Heart left ventricle (tissue), 16 donors: ENCODE measurements at places on chromosomes 3 and 15. TPM values are rescaled to one million over a fixed set of nuclear protein-coding genes. Genes with fewer than 3 reads are reported as not detected.

- no peak for DNase-seq
Measured at GRCh38 chr3:193030276-193030675, 112.6 kb upstream of the MB21D2 start.

ATXN7 gene
- 31.4 TPM for total RNA-seq

ENTPD3 gene
- total RNA-seq = 0.12 TPM

GRCh38 chr3:88957711-88958439 lies 149.5 kb upstream of the EPHA3 start:
- DNase-seq = no peak

DNA sequence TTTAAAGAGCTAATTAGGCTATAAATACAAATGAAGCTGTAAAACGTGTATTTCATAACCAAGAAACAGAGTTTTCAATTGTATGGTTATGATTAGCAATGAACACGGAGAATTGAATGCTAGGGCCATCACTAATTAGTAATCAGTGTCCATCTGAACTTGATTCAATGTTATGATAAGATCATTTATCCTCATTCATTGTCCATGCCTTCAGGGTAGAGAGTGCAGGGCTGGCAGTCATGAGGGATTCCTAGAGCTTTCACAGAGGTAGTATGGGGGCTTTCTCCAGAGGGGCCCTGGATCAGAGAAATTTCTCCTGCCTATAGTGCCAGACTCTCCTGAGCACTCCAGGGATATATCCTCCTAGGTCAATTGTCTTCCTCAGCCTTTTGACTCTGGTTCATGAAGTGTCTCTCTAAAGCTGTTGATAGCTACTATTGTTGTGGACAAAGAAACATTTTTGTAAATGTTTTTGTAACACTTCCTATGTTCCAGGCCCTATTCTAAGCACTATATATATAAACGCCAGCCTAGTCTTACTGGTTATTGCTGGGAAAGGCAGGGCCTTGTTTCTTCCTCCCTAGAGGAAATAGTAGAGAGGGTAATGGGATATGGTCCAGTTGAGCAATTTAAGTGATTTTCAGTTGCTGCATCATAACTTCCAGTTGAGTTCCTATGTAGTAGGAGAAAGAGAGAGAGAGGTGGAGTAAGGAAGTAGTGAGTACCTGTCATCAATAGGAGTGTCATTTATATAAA lies 249.0 kb downstream of the NFKBIZ start:
- no peak for DNase-seq

DNA sequence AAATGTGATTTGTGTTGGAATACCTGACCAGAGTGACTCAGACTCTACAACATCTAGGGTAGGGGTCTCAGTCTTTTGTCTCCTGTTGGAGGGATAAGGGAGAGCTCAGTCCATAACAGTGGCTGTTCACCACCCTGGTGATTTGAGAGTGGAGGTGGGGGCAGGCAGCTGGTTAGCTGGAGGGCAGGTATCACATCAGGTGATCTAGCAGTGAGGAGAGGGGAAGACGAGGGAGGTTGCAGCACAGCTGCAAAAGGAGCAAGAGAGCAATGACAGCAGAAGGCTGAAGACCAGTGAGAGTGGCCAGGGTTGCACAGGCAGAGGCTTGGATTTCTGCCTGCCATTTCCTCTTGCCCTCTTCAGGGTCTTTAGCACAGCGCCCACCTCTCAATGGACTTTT lies 38.4 kb downstream of the PLCL2 start:
- DNase-seq = no peak

- DNase-seq = no peak
Measured at GRCh38 chr3:97439373-97439772, 325.2 kb upstream of the ARL6 start.

SNX4 gene
- total RNA-seq = 17.1 TPM

CACNA2D3 gene
- total RNA-seq = 17.3 TPM

DNA sequence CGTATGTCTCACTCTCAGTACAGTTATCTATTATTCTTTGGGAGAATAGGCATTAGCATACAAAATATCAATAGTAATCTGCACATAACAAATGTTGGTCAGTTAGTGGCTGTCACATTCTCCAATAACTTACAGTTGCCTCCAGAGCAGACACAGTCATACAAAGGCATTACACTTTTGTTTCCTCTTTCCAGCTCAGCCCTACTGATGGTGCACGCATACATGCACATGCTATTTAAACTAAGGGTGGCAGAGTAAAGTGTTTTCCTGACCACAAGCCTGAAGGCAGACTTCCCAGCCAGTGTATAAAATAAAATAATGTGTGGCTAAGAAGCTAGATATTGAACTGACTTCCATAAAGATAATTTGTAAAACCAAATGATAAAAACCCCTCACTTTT lies 47.6 kb downstream of the PHLDB2 start:
- DNase-seq = no peak

CLDN16 gene
- total RNA-seq = not detected

DNA sequence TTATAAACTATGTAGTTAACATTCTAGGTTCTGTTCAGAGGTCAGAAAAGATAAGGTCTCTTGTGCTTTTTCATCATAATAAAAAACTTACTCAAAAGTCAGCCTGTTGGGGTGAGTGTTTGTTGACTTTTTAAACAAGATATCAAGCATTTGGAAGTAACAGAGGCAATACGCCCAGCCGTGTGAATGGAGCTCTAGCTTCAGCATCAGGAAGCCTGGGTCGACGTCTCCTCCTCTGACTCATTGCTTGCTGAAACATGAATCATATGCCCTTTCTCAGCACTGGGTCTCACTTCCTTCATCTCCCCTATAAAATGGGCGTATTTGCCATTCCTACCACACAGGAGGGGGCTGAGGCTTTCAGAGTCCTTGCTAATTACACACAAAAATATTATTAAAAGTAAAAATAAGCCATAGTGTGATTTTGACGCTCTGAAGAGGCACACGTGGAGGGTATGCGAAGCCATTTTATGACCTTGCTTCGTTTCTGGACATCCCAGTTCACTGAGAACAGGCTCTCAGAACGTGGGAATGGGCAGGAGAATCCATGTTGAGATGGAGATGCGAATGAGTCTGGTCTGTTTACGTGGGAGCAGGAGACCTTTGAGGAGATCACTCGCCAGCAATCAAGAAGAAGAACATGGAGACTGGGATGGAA lies 220.8 kb upstream of the TPRG1 start:
- DNase-seq = peak; percentile 78

- DNase-seq = no peak
Measured at GRCh38 chr3:127715532-127715931, 42.8 kb downstream of the ABTB1 start.
